Stimulated activated CD4-positive, alpha-beta T cell treated with anti-CD3 and anti-CD28 coated beads, Interleukin-4, amount 100 ng/mL, for 4 hours (primary cell): ENCODE measurements at places on chromosomes 3 and 15.

DNA sequence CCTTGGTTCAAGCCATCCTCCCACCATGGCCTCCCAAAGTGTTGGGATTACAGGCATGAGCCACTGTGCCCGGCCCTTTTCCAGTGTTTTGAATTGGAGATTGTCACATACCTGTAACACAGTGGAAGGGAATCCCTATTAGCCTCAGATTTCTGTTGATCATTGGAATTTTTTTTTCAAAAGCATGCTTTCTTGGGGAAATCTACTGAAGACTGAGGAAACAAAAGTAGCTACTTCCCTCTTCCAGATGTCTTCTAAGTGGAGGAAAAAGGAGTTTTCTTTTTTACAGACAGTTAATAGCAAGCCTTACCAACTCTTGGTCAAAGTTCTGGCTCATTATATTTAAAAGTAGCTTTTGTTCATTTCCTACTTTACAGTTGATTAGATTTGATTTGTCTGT lies 33.7 kb downstream of the CHD2 start:
- no peak for DNase-seq

DNA sequence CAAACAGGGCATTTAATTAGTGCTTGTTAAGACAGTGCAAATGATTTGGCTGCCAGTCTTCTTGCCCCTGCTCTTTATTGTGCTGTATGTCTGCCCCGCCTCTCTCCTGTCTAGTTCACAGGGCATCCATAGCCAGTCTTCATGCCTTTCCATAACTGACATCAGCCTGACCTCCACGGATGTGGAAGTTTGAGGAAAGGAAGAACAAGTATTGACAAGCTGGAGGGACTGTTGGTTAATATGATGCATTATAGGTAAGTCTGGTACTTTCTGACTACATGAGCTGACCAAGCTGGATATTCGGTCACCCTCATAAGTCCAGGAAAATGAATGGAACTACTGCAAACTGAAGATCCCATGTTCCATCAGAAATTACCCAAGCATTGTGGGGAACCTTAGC lies 325.9 kb downstream of the TIGIT start:
- no peak for DNase-seq

DNA sequence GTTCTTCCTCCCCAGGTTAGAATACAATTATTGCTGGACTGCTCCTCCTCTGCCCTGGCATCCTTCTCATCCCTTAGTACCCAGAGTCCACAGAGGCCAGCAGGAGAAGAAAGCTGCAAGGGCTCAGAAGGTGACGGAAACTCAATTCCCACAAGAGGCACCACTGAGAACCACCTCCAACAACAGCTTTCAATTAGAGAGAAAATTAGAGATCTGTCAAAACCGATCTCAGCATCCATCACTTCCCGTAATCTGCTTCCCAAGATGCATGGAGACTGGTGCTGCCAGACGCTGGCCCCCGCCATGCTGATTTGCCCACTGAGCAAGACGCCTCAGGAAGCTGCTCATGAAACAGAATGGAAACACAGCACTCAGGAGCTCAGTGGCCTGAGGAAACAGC lies 135.0 kb upstream of the PRICKLE2 start:
- DNase-seq: no peak

DNA sequence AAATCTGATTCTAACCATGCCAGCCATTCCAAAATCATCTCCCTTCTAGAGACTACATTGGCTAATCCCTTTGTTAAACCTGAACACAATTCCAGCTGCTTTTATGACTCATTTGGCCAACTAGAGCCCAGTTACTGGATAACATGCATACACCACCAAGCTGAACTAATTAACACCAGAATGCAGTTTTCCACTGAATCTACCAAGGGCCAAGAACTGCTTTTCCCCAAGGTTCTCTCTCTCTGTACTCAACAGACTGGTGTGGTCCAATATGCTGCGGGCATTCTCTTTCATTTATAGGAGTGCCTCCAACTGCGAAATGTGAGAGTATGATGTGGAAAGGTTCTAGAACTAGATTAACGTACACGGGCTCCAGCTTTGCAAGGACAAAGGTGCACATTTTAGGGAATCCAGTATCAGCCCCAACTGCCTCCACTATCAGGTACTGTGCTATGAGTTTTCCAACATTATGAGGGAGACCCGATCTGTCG lies 1.5 kb downstream of the CHSY1 start:
- DNase-seq: no peak

DNA sequence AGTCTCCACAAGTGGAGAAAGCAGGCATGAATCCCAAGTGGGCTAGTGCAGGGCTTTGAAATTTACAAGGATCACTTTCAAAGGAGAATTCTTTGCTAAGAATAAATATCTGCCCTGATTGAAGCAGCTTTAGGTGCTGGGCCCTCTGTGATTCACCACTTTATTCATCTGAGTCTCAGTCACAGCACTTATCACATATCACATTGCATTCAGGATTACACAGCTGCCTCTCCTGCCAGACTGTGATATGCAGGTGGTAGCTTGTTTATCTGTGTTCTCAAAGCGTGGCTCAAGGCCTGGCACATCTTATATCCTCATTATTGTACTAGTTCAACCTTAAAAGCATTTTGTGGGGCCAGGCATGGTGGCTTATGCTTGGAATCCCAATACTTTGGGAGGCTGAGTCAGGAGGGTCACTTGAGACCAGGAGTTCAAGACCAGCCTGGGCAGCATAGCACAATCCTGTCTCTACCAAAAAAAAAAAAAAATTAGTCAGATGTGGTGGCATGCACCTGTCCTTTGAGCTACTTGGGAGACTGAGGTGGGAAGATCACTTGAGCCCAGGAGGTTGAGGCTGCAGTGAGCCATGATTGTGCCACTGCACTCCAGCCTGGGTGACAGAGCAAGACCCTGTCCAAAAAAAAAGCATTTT lies 156.9 kb upstream of the EIF1B start:
- DNase-seq: no peak

DNA sequence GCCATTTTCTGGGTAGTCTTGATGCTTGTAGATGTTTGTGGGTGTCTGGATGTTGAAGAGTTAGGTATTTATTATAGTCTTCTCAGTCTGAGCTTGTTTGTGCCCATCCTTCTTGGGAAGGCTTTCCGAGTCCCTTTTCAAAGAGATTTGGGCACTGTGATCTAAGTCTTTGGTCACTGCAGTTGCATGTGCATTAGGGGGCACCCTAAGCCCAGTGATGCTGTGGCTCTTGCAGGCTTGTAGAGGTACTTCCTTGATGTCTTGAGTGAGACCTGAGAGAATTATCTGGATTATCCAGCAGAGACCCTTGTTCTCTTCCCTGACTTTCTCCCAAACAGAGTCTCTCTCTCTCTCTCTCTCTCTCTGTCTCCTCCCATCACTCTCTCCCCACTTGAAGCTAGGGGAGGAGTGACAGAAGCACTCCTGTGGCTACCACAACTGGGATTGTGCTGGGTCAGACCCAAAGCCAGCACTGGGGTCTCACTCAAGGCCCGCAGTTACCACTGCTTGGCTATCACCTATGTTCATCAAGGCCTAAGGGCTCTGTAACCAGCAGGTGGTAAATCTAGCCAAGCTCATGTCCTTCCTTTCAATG lies 68.5 kb downstream of the TMCO5A start:
- no peak for DNase-seq

- DNase-seq: no peak
Measured at GRCh38 chr3:63874769-63875168, 11.1 kb downstream of the ATXN7 start.

GRCh38 chr15:67835297-67836133 lies 4.3 kb downstream of the RNU6-1 start:
- no peak for DNase-seq

GRCh38 chr3:147361454-147362420 lies 44.6 kb downstream of the ZIC4 start:
- DNase-seq: peak; percentile 12

- DNase-seq: no peak
Measured at GRCh38 chr3:40169983-40170382, 139.5 kb upstream of the EIF1B start.

DNA sequence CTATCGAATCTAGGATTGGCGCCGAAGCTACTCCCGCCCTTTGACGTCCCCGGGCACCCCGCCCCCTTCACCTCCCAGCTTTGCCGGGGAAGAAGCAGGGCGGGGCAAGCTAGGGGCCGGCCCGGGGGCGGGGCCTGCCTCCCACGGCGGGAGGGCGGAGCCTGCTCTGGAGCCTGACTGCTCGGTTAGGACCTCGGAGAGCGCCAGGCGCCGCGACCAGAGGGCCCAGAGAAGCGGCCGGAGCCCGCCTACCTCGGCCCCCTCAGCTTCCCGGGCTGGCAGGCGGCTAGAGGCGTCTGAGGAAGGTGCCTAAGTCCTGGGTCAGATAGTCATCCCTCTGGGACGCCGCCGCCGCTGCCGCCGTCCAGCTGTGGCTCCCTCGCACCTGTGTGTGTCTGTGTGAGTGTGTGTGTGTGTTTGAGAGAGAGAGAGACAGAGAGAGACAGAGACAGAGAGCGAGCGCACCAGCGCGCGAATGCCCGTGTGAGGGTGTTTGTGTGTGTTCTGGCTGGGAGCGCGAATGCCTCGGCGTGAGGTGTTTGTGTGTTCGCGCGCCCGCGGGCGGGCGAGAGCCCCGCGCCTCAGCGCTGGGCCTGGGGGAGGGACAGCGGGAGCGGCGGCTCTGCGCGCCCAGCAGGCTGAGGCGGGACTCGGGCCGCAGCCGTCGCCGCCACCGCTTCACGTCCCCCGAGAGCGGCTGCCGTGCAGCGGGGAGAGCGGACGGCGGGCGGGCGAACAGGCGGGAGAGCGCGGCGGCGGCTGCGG lies at the start of gene STXBP5L:
TSS of gene STXBP5L (plus strand) at position 176 of the 765 bp plus-strand sequence. CDS start 1,374 bp downstream, outside the sequence.
- DNase-seq: peak; percentile 45

GRCh38 chr3:140545756-140546155 lies 132.1 kb upstream of the TRIM42 start:
- DNase-seq: no peak

DNA sequence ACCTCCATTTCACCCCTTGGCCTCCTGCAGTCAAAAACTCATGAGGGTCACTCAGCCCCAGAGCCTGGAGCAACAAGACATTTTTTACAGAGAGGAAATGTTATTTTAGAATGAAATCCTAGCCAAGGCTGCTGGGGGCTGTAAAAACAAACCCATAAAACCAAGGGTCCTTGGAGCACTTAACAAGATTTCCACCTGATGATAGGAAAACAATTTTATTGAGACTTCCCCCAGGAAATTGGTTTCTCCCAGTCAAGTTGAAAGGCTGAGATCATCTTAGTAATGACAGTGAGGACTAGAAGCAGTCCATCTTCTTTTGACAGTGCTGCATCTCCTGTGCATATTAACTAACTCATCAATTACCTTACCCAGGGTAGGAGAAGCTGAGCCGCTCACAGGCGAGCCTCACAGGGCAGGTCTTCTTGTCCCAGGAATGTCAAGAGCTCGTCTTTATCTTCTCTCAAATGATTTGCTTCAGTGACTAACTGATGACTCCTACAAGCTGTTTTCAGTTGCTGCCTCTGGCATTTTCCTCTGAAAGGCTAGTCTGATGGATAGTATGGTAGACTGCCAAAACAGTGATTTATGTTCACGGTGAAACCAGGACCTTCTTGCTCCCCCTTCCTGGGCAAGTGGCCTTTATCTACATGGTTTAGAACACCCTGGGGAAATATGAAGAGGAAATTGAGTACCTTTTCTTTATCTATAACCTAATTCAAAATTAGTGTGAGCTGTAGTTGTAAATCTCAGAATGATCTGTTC lies 34.6 kb upstream of the AEN start:
- no peak for DNase-seq

DNA sequence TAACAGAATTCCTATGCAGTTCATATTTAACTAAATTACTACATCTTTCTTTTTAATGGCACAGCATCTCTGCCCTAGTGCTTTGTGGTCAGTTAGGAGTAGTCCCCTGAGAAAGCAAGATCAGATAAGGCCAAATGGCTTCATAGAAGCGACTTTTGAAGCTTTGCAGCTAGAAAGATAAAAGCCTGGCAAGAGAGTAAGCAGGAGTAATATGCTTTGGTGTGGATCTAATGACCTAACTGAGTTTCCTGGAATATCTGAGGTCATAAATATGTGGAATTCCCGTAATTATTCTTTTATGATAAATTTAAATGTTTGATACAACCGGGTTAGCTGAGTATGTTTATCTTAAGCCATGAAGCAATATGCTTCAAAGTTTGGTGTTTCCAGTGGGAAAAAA lies 374.9 kb upstream of the LRRC3B start:
- DNase-seq: no peak

- DNase-seq: no peak
Measured at GRCh38 chr15:29774900-29775299, 47.4 kb downstream of the TJP1 start.

DNA sequence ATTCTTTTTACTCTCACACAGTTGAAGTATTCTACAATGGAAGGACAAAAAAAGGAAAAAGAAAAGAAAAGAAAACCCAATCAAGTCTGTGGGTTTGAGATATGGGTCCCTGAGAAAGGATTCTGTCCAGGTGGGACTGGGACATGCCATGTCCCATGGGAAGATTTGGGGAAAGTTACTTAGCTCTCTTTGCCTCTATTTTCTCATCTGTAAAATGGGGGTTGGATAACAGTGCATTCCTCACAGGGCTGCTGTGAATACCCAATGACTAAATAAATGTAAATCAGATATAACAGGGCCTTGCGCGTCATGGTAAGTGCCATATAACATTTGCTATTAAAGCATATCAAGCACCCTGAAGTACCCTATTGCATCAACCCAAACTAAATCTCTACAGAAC lies 105.7 kb downstream of the CPN2 start:
- no peak for DNase-seq

DNA sequence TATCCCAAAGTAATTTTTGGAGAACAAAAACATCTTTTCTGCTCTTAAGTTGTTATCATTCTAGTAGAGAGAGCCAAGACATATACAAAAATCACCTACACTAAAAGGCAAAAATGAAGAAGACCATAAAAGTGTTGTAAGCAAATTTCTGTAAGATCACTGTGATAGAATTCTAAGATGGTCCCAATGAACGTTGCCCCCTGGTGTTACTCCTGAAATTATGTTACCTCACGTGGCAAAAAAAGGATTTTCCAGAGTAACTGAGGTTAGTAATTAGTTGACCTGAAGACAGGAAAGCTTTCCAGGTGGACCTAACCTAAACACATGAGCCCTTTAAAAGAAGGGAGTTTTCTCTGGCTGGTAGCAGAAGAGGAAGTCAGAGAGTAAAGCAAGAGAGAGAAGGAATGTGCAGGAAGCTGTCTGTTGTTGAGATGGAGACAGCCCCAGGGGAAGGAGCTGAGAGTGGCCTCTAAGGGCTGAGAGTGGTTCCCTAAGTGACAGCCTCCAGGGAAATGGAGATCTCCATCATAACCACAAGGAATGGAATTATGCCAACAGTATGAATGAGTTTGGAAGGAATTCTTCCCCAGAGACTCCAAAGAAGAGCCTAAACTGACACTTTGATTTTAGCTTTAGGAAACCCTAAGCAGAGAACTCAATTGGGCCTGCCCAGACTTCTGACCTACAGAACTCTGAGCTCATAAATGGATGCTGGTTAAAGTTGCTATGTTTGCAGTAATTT lies 205.9 kb downstream of the CD47 start:
- no peak for DNase-seq

GRCh38 chr3:97138914-97139541 lies 324.6 kb downstream of the EPHA6 start:
- DNase-seq: no peak
